B cell (primary cell): ENCODE measurements at places on chromosomes 12 and 14.

GRCh38 chr14:103840014-103840413 lies 7.4 kb downstream of the PPP1R13B start:
- no peak for DNase-seq

GRCh38 chr14:104723651-104724406 lies at the start of gene ADSS1:
ADSS1 (plus strand) TSS chr14:104724229; CDS start chr14:104724271, 42 bp downstream.
- peak; percentile 85 for DNase-seq

- no peak for DNase-seq
Observed at GRCh38 chr12:123471374-123472068, 13.6 kb downstream of the SNRNP35 start.

GRCh38 chr12:64893961-64894360 lies 69.5 kb downstream of the TBC1D30 start:
- DNase-seq, result no peak

- DNase-seq, result peak; percentile 33
Observed at GRCh38 chr14:74804219-74804825, 41.2 kb downstream of the YLPM1 start.

DNA sequence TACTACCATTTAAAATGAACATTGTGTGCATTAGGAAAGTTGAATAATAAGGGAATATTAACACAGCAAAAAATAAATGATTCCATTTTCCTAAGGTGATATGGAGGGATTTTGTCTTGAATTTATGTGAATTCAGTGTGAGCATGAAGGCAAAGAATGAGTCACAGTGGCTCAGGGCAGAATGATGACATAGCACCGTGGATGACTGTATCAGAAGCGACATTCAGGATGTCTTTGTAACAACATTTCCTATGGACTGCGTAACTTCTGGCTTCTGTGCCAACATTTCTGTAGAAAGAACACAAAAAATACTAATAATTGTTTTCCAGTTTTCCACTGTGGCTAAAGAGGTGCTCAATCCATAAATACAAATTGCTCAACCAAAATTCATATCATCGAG lies 54.6 kb downstream of the TTC8 start:
- DNase-seq, result no peak

DNA sequence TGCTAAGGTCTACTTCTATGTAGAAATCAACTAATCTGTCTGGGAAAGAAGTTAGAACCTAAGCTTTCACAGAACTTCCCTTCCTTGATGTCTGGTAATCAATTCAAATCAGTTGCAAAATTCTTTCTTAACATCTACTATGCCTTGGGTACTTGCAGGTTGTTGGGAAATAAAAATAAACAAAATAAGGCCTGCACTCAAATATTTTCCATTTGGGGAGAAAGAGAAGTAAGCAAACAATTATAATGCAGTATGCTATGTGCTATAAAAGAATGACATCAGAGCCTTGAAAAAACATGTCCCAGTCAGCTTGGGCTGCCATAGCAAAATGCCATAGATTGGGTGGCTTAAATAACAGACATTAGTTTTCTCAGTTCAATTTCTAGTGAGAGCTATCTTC lies 425.9 kb upstream of the DCN start:
- DNase-seq, result no peak

DNA sequence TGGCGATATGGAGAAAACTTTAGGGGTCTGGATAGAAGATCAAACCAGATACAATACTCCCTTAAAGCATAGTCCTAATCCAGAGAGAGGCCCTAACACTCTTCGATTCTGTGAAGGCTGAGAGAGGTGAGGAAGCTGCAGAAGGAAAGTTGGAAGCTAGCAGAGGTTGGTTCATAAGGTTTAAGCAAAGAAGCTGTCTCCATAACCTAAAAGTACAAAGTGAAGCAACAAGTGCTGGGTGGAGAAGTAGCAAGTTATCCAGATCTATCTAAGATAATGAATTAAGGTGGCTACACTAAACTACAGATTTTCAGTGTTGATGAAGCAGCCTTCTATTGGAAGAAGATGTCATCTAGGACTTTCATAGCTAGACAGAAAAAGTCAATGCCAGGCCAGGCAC lies 24.6 kb upstream of the MTERF2 start:
- no peak for DNase-seq
